ENCODE measurements at places on chromosomes 1 and 21. TPM values are rescaled to one million over a fixed set of nuclear protein-coding genes. Genes with fewer than 3 reads are reported as not detected.

DNA sequence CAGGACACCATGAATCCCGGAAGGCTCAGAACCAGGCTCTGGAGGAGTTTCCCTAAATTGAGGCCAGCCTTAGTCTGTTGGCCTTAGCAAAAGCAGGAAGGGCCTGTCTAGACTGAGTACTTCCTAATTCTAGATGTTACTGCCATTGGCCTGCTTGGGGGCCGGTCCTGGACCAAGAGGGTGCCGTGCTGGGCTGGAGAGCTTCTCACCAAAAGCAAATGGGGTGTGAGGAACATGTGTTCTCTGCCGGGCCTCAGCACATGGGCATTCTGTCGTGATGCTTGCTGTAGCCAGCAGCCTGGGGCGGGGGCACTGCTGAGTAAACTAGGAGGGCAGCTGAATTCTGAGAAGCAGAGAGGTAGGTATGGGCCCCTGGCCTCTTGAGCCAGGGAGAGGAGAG lies 35.7 kb upstream of the MAN1C1 start:
- DNase-seq: no peak

DNA sequence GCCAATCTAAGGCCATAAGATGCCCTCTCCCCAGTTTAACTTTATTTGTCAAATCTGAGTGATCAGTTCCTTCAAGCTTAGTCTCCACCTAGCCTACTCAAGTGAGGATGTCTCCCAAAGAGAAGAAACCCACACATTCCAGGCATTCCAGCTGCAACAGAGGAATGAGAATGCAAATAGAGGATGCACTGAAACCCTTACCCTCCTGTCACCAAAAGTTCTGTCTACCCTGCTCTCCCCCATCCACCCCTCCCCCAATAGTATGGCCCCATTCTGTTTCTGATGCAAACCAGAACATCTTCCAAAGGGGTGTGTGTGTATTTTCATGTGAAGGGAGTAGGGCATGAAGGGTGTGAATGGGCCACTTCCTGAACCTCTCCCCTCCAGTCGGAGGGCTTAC lies 3.0 kb downstream of the DUSP23 start:
- no peak for DNase-seq

TRAF3IP3 gene
- total RNA-seq: 1.0 TPM

- DNase-seq: no peak
These were observed 12.0 kb downstream of the HMGB4 start for GRCh38 chr1:33875862-33876261.

GRCh38 chr1:153542956-153543711 lies 2.4 kb upstream of the S100A5 start:
- DNase-seq: no peak

MR1 gene
- 3.6 TPM for total RNA-seq

EPHA10 gene
- 0.05 TPM for total RNA-seq

DNA sequence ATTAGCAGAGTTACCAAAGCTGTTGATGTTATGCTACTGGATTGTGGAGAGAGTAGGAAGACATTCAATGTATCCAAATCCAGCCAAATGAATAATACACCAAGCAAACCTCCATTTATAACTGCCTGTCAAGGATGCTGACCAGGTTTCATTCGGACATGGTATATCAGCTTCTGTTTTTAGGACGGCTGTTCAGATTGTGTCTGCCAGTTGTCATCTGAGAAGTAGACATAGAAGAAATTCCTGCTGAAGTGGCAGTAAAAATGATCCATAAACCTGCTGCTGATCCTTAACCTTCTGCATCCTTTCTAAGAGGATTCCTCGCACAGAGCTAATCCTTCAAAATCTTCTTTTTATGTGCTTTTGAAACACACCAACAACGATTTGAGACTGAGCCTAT lies 663.6 kb upstream of the PLXNA2 start:
- DNase-seq: no peak

NCDN gene
- total RNA-seq: 35.5 TPM

Measured in heart right ventricle (tissue), 16 donors.